ENCODE measurements at places on chromosomes 1 and 21.

DNA sequence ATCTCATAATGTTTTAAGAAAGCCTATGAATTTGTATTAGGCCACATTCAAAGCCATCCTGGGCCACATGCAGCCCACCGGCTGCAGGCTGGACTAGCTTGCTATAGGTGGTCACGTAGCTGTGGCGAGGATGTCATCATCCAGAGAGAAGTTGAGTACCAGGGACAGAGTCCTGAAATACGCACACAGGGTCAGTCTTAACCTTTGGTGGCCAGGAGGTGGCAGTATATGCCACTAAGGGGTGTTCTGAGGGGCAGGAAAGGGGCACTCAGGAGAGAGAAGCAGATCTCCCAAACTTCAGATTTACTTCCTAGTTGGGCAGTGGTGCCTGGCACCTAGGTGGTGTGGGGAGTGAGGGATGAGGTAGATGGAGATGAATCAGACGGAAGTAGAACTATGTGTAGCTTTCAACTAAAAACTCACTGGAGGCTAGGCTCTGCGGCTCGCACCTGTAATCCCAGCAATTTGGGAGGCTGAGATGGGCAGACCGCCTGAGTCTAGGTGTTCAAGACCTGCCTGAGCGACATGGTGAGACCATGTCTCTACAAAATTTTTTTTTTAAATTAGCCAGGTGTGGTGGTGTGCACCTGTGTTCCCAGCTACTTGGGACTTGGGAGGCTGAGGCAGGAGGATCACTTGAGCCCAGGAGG, 16.3 kb upstream of the CDK18 start:
- DNase-seq, result peak; percentile 68

GRCh38 chr1:228279722-228280105, 71.9 kb downstream of the OBSCN start:
- no peak for DNase-seq

DNA sequence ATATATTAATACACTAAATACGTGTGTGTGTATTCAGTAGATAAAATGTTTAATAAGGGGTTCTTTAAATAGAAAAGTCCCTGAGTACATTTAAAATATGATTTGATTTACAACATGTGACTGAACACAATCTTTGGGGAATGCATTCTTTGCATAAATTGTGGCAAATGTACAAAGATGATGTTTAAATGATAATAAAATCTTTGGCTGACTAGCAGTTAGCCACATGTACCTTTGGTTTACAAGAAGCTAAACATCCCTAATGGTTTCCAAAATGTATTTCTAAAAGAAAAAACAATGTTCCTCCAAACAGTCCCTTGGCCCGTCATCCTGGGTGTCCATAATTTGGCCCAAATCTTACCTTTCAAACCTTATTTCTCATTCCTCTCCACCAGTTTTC, 106.4 kb upstream of the MARK1 start:
- no peak for DNase-seq

- peak; percentile 46 for DNase-seq
Measured at GRCh38 chr1:5915587-5916571, 76.3 kb downstream of the NPHP4 start.

GRCh38 chr21:33976082-33977016, 60.7 kb upstream of the ATP5PO start:
- DNase-seq, result peak; percentile 36

DNA sequence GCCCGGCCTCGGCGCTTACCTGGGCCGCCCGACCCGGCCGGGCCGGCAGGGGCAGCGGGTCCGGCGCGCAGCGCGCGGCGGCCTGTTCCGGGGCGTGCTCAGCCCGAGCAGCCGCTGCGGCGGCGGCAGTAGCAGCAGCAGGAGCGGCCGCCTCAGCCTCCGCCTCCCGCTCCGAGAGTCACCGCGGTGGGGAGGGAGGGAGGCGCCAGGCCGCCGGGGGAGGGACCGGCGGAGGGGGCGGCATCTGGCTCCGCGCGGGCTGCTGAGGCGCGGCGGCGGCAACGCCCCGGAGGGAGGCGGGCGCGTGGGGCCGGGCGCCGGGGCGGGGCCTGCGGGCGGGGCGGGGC, at the start of gene CTNNBIP1:
TSS of gene CTNNBIP1 (minus strand) at position 194 of the 347 bp plus-strand sequence. CDS start 38,205 bp downstream, outside the sequence.
- DNase-seq, result peak; percentile 97

DNA sequence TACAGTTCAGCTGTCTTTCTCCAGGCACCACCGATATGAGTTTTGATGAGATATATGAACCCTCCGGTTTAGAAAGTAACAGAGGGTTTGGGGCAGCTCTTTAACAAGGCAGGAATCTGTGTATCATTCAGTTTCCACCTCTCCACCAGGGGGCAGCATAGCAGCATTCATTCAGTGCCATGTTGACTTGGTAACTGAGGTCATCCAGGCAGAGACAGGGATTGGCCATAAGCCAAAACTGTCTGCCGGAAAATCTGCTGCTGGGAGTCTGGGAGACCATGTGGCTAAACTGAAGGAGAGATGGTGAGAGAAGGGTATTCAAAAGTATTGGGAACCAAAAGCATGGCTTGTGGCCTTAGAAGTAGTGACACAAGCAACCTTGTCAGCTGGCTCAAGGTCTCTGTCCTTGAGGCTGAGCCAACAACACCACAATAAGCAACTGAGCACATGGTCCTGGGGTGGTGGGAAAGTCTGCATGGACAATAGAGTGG, 98.5 kb downstream of the LMX1A start:
- peak; percentile 38 for DNase-seq

- DNase-seq, result no peak
Measured at GRCh38 chr21:35825370-35826353, 234.7 kb downstream of the SETD4 start.

DNA sequence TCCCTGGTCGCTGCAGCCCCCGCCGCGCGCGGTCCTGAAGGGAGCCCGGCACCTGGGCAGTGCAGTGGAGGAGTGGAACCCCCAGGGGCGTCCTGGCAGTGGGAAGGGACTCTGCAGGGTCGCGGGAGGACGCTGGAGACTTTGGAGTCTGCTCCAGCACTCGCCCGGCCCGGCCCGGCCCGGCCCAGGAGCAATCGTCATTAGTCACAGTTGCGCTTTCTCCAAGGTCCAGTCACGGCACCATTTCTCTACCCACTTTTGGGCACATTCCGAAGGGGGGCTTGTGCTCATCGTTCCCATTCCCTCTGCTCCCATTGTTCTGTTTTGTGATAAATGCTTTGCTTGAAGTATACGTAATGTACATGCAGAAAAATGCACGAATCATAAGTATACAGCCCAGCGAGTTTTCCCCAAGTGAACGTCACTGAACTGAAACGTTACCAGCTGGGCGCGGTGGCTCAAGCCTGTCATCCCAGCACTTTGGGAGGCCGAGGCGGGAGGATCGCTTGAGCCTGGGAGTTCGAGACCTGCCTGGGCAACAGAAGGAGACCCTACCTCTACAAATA, 999 bp downstream of the THAP3 start:
- no peak for DNase-seq

- no peak for DNase-seq
Measured at GRCh38 chr1:84960371-84960770, 36.5 kb downstream of the MCOLN2 start.

DNA sequence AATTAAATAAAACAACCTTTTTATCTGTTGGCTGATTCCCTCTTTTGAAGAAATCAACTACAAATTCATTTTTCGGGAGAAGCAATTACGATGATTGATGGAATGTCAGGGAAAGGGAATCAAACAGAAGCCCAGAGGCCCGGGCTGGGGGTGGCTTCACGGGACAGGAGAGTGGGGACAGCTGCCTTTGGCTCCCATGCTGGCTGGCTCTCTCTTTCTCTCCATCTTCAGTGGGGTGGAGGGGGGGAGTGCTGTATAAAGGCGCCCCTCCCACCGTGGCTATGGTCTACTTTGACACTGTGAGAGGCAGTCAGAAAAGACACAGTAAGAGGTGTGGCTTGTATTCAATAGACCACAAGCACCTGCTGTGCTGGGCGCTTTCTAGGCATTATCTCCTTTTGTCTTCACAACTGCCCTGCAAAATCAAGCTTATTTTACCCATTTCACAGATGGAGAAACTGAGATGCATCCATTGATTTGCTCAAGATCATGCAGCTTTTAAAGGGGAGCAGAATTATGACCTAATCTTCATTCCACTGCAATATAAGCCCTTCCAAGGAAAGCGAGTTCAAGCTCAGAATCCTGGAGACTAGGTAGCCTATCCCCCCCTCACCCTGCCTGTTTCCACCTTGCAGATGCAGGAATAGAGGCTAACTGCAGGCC, 92.9 kb downstream of the GRIK3 start:
- no peak for DNase-seq

DNA sequence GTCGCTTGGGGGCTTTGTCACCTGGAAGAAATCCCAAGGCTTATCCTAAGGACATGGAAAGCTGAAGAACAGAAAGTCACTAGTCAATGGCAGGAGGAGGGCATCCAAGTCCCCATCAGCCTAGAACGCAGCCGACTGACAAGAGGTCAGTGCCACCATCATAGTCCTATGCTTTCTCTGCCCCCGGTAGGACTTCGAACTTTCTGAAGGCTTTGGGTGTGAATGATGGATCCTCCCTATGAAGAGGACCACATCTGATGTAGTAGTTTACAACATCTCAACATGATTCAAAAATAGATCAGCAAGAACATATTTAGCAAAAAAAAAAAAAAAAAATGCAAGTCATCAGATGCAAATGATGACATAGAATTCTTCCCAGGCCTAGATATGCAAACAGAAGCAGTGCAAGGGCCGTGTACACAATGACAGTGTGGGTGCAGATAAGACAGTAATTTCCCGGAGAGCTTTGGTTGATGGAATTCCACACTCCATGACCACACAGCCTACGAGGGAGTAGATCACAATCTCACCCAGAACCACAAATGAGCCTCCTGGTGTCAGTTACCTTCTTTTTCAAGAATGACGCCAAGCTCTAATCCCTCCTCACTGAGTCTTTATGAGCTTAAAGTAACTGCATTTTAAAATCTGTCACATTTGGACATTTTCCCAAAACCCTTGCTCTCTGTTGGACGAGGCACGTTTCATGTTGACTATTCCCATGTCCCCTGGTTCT, 88.2 kb downstream of the PSMG1 start:
- DNase-seq, result no peak

DNA sequence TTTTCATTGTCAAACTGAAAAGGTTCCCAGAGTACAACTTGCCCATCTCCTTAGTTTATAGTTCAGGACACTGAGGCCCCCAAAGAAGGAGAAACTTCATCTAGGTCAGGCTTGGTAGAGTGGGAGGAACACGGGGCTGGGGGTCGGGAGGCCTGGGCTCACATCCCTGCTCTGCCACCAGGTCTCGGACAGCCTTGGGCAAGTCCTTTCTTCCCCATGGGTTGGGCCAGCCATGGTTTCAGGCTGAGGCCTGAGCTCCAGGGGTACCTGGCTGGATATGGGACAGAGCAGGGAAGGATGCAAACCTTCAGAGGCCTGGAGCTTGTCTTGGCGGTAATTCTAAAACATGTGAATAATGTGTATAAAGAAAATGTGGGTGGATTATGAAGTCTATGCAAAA, 17.0 kb downstream of the FOXO6 start:
- no peak for DNase-seq

DNA sequence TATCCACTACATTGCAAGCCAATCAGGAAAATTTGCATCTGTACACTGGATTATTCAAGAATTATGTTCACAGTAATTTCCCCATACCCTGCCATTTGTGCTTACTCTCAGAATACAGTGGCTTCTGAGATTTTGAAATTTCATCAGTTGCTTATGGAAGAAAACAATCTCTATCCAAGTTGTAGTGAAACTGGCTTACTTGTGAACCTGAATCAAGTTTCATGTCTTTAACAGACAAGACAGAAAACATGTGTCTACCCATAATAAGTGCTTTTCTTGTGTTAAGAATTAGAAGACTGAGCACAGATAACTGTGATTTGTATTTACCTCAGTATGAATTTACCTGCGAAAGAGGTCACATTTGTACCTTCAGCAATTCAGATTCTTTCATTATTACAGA, 672.7 kb upstream of the ADGRL2 start:
- no peak for DNase-seq

GRCh38 chr1:212261361-212261929, 23.8 kb upstream of the PPP2R5A start:
- no peak for DNase-seq

DNA sequence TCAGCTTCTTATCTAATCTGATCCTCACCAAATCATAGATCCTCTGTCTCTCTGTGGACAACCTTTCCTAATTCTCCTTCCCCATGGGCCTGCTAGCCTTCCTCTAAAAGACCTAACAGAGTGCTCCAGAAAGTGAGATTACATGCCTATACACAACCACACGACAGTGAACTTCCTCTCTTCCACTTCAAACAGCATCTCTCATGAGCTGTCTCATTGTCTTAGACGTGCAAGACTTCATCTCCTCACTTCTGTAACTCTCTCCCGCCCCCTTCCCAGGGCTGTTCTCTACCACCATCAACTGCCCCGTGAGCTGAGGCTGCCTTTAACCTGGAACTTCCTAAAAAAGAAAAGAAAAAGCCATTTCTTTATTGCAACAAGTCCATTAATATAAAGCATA, 14.1 kb upstream of the A3GALT2 start:
- no peak for DNase-seq

- DNase-seq, result no peak
Measured at GRCh38 chr1:172308577-172308976, 111.9 kb upstream of the C1orf105 start.

DNA sequence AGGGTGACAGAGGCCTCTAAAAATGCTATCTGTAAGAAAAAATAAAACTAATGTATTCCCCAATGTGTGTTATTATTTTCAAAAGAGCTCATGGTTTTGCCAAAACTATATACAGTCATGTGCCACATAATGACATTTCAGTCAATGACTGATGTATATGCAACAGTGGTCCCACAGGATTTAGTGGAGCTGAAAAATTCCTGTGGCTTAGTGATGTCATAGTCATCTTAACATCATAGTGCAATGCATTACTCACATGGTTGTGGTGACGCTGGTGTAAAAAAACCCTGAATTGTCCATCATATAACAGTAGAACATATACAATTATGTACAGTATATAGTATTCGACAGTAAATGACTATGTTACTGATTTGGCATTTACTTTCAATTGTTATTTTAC, 172.4 kb downstream of the CACNA1E start:
- no peak for DNase-seq

- DNase-seq, result no peak
Measured at GRCh38 chr1:6467744-6468688, 2.0 kb upstream of the TNFRSF25 start.

DNA sequence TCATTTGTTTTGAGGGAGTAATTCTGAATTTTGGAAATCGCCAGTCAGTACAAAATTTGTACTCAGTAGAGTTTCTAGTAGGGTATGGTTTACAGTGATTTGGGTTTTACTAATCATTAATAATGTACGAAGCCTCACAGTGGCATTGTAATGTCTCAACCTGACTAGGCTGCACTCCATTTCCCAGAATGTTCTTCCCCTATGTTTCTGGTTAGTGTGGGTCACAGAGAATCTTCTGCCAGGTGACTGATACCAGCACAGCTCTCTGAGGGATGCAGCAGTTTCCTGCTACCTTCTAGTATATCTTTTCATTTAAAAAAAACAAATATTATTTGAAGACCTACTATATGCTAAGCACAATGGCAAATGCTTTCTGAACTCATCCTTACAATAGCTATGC, 112.9 kb downstream of the PTPN14 start:
- no peak for DNase-seq
